ENCODE measurements at places on chromosomes 6 and 20. TPM values are rescaled to one million over a fixed set of nuclear protein-coding genes. Genes with fewer than 3 reads are reported as not detected.

The PAX1 gene
- not detected for total RNA-seq

The SLC52A3 gene
- 0.55 TPM for total RNA-seq

The SPDEF gene
- 2.7 TPM for total RNA-seq

The ADGRF5 gene
- not detected for total RNA-seq

The SPTLC3 gene
- total RNA-seq: not detected

The LGSN gene
- 3.8 TPM for total RNA-seq

Measured in A549 treated with RU486 at 1 μM for 4 hours (cell line).